ENCODE measurements at places on chromosomes 1 and 21.
A peak's percentile ranks its signal among the peaks of the same experiment; 100 is the strongest.

- DNase-seq: peak; percentile 79
These were observed 22.6 kb downstream of the BTG2 start for GRCh38 chr1:203327684-203328457.

- no peak for DNase-seq
These were observed 29.1 kb downstream of the EIF2D start for GRCh38 chr1:206582971-206583706.

- DNase-seq: no peak
These were observed 88.3 kb downstream of the DHRS3 start for GRCh38 chr1:12529640-12530174.

- no peak for DNase-seq
These were observed 6.6 kb upstream of the LRRC3 start for GRCh38 chr21:44448651-44449131.

GRCh38 chr1:192631749-192632148 lies 4.2 kb upstream of the RGS13 start:
- no peak for DNase-seq

DNA sequence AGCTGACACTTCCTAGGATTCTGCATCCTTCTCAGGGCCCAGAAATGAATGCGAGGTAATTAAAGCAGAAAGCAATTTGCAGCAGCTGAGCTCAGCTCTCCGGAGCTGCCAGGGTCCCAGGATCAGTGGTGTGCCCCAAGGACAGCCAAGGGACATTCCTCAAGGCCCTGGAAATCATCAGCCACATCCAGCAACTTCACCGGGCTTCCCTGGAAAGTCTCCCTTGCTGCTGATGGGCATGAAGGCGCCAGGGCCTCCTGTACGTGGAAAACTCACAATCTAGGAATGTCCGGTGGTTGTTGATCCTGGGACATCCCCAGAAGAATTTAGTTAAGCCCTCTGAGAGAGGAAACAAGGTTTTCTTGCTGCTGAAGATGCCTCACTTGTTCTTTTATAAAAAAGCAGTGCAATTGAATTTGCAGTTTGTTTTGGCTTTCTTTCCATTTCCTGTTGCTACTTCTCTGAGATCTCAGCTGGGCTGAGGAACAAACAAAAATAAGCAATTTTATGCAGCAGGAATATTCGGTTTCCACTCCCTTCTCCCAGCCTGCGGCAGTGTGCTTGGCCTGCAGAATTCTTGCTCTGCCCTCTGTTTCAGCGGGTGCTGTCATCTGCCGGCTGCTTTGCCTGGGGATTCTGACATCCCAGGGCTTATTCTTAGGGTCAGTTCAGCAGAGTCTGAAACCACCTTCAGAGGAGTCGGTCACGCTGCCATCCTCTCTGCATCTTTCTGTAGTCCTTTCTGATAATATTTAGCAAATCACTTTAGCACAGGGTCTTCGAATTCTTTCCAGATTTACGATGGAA lies 85.9 kb downstream of the TCP10L start:
- DNase-seq: no peak

- DNase-seq: no peak
These were observed 56.0 kb downstream of the ITSN1 start for GRCh38 chr21:33698087-33698860.

DNA sequence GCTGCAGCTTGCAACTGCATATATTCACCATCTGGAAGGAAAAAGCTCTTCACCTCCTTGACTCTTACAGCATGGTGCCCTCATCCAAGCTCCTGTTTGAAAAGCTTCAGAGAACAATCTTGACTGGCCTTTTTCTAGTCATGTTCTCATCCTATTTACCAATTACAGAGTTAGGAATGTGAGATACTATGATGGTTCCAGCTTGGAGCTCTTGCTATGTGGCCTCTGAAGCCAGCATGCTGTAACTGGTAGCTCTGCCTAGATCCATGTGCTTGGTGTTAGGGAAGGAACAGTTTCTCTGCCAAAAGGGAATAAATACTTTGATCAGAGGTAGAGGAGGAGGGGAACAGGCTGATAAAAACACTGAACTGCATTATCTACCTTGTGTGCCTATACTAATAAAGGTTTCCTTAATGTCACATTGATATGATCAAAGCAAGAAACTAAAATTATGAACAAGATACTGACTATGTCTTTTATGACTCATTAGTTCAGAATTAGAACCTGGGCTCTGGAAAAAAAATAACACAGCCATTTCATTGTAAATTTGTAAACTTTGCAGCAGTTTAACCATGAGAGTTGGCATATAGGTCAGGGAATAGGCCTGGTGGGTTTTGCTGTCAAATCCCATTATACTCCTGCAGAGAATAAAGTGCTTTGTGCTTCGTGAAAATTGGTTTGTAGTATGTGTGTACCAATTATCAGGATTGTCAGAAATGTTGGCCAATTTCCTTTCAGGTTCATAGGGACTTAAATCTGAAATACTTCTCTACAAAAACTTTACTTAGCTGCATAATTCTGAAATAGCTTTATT lies 92.7 kb downstream of the LEPR start:
- DNase-seq: no peak

DNA sequence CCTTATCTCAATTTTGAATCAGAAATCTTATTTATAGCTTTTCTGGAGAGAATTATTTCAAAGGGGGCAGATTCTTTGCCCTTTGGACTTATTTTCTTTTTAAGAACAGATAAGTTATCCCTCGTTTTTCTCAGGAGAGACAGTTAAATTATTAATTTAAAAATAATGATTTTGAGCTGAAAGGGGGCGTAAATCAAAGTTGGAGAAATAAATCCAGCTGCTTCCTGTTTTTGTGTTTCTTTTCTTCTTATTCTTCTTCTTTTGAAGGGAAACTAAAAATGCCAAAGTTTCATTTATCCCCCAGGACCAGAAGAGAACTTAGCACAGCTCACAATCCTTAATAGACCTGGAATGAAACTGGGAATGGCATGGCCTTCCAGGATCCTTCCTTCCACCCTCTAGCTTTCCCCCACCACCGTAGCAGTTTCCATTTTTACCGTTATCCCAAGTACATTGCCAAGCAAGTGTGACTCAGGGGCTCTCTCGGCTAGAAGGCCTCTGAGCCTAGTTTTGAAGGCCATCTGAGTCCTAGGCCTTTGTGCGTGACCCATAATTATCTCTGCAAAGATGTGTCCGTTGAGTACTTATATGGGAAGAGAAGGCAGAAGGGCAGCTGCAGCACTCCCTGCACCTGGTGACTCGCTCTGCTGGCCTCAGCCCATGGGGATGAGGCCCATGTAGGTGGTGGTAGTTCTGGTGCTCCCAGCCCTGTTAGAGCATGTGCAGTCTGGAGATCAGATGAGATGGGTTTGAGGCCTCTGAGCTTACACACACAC lies 181.7 kb downstream of the ROR1 start:
- no peak for DNase-seq

DNA sequence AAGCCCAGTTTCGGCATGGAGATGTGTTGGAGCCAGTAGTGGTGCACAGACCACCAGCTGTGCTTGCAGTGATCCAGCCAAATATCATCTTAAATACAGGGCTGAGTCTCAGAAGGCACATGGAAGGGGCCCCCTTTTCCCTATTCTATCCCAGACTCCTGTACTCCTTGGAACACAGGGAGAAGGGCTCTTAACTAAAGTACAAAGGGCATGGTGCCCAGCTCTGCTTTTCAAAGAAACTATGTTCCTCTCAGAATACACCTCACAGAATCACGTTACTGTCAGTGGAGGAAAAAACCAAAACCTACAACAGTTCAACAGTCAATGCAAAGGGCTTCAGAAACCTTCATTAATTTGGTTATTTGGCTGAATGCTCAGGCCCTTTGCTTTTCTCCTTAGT lies 180.6 kb upstream of the C1orf105 start:
- DNase-seq: no peak

GRCh38 chr1:19089524-19089923 lies 120.5 kb downstream of the UBR4 start:
- no peak for DNase-seq

DNA sequence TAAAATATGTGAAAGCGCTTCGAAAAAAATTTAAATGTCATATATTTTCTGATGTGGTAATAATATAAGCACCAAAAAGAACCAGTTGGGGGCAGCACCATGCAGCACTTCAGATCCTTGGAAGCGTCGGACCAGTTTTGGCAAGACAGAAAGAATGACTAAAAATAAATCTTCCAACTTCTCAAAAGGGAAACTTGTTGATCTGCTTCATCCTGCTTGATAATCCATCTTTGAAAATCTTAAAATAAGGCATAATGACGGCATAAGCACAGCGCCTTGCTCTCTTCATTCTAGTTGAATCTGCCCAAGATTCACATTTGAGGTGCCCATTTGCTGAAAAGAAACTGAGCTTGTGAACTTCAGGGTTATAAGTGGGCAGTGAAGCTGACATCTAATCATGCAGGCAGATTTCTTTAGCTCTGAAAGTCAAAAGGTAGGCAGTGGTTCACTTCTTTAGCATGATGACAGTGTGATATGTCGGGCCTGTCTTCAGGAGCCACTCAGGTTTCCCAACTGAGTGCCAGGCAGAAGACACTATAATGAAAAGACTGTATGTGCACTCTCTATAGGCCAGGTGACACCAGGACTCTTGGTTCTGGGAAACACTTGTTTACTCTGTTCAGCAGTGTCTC lies 19.8 kb upstream of the MUTYH start:
- no peak for DNase-seq

GRCh38 chr1:67717876-67718275 lies 32.9 kb downstream of the GADD45A start:
- no peak for DNase-seq

- DNase-seq: no peak
These were observed 165.1 kb upstream of the SNX7 start for GRCh38 chr1:98496256-98496995.

- no peak for DNase-seq
These were observed 1.9 kb upstream of the SLC27A3 start for GRCh38 chr1:153773096-153773921.

- no peak for DNase-seq
These were observed 11.3 kb upstream of the RIPK4 start for GRCh38 chr21:41777951-41778815.

DNA sequence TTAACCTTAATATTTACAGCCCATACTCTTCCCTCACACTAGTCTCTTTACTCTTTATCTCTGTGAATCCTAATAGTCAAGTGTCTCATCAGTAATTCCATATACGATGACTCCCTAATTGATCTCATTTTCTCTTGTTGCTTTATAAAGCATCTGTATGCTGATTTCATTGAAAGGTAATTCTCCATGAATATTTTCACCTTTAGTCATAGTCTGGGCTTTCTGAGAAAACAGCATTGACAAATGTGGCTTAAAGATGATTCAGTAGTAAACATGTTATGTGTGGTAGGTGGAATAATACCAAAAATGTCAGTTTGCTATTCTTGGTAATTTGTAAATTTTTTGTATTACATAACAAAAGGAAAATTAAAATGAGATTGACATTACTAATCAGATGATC lies 1176.5 kb downstream of the NCAM2 start:
- no peak for DNase-seq

- DNase-seq: no peak
These were observed 7.5 kb upstream of the YBX1 start for GRCh38 chr1:42674682-42675081.
